ENCODE measurements at places on chromosomes 7 and 10.

DNA sequence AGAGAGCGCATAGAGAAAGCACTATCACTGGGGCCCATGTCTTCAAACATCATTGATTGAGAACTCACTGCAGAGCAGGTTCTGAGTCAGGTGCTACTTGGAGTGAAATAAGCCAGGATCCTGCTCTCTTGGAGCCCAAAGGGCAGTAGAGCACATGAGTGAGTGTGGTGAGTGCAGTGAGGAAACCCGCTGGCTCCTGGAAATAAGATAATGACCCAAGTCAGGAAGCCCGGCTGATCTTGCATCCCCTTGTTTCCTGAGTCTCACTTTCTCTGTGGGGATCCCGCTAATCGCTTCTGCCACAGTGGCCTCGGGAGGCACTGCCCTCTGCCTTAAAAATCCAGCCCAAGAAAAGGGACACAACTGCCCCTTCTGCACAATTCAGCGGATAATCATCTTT lies 7.1 kb upstream of the FAM107B start:
- peak; percentile 89 for DNase-seq

- DNase-seq, result no peak
Observed at GRCh38 chr7:82317257-82317721, 126.3 kb downstream of the CACNA2D1 start.

- no peak for DNase-seq
Observed at GRCh38 chr10:114332301-114333192, 71.8 kb downstream of the AFAP1L2 start.

- DNase-seq, result no peak
Observed at GRCh38 chr7:128209229-128210035, 31.6 kb upstream of the LEP start.

GRCh38 chr10:70354556-70354955 lies 27.9 kb downstream of the LRRC20 start:
- DNase-seq, result no peak

- DNase-seq, result no peak
Observed at GRCh38 chr10:97321032-97321803, 2.1 kb downstream of the FRAT1 start.

DNA sequence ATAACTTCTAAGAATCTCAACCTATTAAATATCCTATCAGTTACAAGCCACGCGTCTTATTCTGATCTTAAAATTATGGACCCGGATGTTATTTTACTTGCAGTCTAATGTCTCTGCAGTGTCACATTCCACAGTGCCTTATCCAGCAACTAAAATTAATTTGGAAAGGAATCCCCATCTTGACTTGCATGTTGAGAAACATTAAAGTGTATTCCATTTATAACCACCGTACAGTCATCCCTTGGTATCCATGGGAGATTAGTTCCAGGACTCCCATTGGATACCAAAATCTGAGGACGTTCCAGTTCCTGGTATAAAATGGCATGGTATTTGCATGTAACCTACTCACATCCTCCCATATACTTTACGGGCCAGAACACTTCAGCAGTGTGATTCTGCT lies 194.7 kb downstream of the ARHGAP21 start:
- no peak for DNase-seq

DNA sequence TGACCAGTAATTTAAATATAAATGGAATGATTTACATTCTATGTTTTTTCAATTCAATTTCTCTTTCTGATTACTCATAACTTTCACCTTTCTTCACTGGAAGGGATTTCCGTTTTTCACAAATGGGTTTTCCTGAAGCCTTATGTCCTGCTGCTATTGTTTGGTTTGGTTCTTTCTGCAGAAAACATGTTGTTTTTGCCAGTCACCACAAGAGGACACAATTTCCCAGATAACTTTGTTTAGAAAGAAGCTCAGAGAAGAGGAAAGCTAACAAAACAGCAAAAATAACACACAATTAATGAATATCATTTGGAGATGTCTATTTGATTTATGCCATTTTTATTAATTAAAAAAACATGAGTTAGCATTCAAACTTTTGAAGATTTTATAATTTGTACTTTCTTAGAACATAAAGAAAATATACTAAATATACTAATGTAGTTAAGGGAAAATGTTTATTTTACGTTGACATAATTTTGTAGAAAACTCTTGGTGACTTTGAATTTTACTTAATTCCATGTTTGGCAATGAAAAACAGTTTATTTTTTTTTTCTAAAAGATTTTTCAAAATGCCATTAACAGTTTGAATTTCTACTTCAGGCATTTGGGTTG lies 4.6 kb upstream of the TWIST1 start:
- DNase-seq, result no peak

GRCh38 chr10:121709675-121710073 lies 111.4 kb upstream of the FGFR2 start:
- DNase-seq, result no peak

DNA sequence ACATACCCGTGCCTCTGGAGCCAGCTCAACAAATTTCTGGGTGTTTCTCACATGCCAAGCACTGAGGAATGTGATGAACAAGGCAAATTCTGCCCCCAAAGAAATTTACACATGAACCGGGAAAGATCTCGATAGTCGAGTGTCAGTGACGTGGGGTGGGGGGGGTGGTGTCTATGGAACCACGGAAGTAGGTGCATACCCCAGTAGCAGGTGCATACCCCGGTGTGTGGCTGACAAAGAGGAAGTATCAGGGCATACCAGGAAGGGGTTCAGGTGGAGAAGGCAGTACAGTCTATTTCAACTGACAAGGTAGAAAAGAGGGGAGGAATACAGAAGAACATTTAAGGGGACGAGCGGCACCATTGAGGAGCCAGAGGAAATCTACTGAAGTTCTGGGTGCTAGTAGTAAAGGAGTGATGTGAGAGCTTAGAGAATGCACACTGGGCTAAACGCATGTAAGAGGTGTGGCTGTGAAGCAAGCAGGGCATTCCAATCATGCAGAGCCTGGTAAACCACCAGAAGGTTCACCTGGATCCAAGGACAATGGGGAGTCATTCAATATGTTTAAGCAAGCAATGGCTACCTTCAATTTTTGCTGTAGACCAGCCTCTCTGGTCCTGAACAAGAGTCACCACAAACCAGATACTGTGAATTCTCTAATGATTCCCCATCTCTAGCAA lies 6.2 kb downstream of the CCDC6 start:
- DNase-seq, result no peak

DNA sequence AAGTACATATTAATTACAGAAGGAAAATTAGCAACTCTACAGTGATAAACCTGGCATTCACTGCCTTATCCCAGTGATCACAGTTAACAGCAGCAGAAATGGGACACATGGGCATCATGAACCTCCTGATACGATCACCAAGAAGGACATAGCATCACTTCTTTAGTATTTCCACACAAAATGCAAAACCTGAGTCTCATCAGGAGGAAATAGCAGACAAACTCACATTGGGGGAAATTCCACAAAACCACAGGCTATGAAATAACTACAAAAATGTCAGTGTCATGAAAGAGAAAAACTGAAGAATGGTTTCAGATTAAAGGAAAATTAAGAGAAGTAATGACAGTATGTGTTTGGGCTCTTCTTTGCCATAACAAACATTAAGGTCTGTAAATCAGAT lies 12.0 kb upstream of the PURB start:
- no peak for DNase-seq

- no peak for DNase-seq
Observed at GRCh38 chr10:72487116-72487515, 132.4 kb upstream of the DNAJB12 start.

DNA sequence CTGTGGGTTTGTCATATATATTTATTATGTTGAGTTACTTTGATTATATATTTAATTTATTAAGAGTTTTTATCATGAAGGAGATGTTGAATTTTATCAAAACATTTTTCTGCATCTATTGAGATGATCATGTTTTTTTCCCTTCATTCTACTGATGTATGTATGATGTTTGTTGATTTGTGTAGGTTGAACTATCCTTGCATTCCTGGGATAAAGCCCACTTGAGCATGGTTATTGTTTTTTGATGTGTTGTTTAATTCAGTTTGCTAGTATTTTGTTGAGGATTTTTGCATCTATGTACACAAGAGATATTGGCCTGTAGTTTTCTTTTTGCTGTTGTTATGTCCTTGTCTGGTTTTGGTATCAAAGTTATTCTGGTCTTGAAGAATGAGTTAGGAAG lies 31.1 kb downstream of the SCART1 start:
- no peak for DNase-seq

- DNase-seq, result no peak
Observed at GRCh38 chr7:149839933-149840332, 1.8 kb downstream of the ZNF862 start.

DNA sequence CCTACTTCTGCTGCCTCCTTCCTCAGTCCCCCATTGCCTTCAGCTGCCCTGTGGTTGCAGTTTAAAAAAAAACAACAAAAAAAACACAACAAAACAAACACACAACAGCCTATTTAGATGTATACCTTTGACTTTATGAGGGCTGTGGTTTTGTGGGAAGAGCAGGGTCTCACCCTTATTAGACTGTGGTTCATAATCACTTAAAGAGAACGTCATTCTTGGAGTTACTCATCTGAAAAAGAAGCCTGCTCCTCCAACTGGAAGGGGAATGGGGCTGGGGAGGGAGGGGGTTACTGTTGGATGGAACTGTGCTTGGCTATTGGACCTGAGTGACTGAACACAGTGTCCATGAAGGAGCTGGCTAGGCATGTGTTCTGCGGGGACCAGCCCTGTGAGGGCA lies 48.1 kb downstream of the SDK1 start:
- DNase-seq, result no peak

DNA sequence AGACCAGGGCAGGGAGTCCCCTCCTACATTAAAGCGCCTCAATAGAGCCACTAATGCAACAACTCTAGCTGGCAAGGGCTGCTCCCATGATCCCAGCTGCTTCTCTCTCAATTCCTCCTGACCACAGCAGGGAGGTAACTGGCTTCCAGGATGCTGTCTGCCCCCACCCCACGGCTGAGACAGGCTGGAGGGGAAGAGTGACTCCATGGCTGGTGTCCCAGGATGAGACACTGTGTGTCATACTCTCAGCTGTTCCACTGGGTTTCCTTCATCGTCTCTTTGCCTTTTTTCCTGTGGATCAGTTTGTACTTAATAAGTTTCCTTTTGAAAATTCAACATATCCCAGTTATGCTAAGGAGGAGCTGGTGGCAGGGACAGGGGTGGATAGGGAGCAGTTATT lies 27.7 kb upstream of the MYH16 start:
- no peak for DNase-seq

GRCh38 chr7:32536585-32536984 lies 41.3 kb downstream of the AVL9 start:
- DNase-seq, result no peak

- DNase-seq, result no peak
Observed at GRCh38 chr10:30823651-30824050, 194.1 kb upstream of the LYZL2 start.

DNA sequence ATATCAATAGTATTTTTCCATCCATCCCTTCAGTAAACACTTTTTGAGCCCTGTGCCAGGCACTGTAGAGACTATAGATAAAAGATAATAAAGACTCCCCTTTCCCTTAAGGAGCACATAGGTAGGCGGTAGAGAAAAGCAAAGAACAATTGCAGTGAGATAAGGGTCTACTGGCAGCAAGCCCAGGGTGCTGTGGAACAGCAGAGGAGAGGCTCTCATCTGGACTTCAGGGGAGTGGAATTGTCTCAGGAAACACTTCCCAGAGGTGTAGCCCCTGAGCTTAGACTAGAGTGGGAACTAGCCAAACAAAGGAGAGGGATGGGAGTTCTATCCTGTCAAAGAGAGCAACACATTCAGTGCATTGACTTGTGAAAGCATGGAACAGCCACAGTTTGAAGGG lies 102.0 kb downstream of the NRF1 start:
- DNase-seq, result no peak

DNA sequence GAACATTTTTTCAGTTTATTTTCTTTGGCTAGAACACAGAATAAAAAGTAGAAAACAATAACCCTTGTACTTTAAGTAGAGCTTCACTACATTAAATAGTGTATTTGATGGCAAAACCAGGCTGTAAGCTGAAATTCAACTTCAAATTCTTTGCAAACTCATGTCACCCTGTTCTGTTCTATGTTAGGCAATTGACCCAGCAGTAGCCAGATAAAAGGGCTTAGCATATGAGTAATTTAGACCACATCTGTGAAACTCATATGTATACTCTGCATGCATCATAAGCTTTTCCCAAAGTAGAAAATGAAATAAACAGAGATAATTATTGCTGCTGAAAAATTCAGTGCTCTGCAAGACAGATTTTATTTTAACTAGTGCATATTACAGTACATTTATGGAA lies 150.2 kb downstream of the GNAI1 start:
- DNase-seq, result no peak

- DNase-seq, result no peak
Observed at GRCh38 chr7:107559864-107560263, 3.9 kb downstream of the COG5 start.

- DNase-seq, result no peak
Observed at GRCh38 chr7:31028006-31028405, 24.1 kb upstream of the ADCYAP1R1 start.

DNA sequence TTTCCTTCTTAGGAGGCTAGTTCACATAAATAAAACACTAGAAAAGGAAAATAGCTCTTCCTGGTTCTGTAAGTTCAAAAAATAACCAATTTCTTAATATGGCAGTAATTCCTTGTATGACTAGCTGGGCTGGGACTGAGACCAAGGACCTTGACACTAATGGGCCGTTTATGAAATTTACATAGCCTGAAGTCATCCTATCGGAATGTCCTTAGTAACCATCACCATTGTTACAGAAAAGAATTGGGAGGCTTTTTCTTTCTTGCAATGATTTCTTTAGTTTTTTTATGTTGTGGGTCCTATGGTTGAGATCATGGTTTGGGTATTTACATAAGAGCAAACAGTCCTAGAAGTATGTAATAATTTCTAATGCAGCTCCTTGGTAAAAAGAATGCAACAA lies 87.1 kb upstream of the HDAC9 start:
- no peak for DNase-seq

DNA sequence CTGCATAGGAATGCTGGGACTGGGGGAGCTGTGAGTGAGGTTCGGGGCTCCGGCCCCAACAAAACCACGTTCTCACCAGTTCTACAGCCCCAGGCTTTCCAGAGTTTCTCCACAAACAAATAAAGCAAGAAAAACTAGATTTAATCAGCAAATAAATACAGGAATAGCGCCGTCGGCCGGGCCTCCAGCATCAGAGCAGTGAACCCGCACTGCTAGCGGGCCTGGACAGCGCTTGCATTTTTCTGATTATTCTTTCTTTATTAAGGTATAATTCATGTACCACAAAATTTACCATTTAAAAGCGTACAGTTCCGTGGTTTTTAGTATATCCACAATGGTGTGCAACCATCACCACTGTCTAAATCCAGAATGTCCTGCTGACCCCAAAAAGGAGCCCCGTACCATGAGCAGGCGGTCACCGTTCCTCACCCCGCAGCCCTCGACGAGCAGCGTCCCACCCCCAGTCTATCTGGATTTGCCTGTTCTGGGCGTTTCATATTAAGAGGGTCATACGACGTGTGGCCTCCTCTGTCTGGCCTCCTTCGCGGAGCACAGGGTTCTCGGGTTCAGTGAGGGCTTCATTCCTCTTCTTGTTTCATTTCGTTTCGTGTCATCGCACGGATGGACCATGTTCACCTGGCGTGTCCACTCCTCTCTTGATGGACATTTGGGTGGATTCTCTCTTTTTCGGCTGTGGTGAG lies 35.5 kb upstream of the FOXL3 start:
- DNase-seq, result no peak

- no peak for DNase-seq
Observed at GRCh38 chr10:89414879-89415821, 782 bp downstream of the IFIT5 start.

GRCh38 chr10:27912231-27912630 lies 86.6 kb downstream of the ODAD2 start:
- no peak for DNase-seq
